ENCODE measurements at places on chromosomes 16 and 17.

DNA sequence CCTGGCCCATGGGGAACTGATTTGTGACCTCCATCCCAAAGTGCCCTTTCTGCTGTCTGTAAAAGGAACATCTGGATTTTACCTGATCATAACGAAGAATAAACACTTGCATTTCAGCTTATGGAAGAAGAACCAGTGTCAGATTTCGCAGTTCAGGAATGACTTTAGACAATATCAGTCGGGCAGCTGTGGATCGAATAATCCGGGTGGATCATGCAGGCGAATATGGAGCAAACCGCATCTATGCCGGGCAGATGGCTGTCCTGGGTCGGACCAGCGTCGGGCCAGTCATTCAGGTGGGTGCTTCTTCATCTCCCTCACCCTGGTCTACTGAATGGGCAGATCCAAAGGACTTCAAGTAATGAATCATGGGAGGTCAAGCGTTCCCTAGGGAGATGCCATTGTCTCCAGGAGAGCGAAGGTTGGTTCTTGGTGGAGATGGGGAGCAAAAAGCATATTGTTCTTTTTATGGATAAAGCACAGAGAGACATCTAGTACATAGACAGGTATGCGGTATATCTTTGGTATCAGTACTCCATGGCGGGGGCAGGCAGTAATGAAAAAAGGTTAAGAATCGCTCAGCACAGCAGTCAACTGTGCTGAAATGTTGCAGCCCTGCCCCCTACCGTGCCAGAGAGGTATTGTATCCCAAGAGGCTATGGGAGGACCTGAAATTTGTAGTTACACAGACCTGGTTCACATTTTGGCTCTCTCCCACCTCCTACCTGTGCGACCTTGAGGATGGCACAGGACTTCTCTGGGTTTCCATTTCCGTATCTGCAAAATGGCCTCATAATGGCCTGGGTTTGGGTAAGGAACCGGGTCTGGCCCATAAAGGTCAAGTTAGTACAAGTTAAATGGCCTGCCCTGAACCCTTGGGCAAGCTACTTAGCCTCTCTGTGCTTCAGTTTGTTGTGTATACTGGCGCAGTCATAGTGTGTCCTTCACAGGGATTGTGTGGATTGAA lies 4.7 kb downstream of the COQ7 start:
- DNase-seq, result no peak

- no peak for DNase-seq
Observed at GRCh38 chr16:49332589-49333258, 40.9 kb upstream of the C16orf78 start.

DNA sequence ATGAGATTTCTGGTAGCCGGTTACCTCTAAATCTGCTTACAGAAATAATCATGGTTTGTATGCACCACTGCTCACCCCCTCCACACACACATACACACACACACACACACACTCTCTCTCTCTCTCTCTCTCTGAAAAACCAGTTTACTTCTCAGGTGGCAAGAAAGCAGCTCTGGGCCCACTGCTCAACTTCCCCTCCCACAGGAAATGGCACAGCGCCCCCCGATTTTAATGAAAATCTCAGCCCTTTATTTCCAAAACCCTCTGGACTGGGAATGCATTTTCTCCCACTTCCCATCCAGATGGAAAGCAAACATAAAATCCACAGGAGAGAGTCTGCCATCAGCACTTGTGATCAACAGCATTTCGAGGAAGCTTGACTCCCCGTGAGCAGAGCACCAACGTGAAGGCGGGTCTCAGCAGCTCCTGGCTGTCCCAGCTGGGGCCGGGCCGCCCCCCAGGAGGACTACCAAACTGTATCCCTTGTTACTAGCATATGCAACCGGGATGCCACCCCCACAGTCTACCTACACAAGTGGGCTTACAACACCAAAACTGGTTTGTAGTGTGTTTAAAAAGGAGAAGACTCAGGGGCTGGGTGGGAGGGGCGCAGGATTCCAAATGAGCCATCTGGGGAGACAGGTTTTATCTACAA lies 121.1 kb downstream of the SLC39A11 start:
- no peak for DNase-seq

DNA sequence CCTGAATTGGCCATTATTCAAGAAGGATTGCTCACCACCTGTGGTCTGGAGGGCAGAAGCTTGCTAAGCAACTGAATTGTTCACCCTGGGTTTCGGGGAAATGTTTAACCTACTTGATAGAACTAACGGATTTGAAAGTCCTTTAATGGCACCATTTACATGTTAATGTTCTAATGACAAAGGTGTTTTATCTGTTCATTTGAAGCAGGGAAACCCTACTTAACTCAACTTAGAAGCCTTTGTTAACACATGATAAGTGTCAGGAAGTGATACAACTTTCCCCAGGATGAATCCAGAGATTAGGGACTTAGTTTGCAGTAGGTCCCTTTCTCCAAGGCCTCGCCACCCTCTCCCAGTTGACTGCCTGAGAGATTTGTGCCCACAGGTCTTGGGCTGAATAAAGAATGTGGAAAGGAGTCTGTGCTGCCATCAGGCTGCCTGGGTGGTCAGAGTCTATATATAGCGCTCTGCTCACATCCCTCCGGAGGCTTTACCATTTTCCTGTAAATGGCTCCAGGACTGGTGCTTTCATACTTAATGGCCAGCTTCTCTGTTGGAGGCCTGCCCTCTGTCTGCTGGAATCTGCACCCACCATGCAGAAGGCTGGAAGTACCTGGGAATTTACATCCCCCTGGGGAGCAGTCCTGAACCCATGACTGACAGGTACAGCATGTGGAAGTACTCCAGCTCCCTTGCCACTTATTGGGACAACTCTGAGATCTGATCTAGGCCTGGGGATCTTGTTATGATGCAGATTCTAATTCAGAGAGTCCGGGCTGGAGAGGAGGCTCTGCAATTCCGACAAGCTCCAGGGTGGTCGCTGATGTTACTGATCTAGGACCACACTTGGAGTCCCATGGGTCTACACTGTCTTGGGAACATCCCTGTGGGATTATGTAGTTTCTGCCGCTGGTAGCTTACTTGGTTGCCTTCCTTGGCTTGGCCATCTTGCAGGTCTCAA lies 99.9 kb downstream of the ASIC2 start:
- peak; percentile 76 for DNase-seq

DNA sequence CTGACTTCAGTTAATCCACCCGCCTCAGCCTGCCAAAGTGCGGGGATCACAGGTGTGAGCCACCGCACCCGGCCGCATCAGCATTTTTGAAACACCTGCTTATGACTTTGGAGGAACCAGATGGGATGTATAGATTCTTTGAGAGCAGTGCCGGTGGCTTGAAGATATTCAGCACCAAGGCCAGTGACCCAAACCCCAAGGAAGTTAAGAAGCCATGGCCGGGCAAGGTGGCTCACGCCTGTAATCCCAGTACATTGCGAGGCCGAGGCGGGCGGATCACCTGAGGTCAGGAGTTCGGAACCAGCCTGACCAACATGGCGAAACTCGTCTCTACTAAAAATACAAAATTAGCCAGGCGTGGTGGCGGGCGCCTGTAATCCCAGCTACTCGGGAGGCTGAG lies 43.9 kb downstream of the TRARG1 start:
- DNase-seq, result no peak

DNA sequence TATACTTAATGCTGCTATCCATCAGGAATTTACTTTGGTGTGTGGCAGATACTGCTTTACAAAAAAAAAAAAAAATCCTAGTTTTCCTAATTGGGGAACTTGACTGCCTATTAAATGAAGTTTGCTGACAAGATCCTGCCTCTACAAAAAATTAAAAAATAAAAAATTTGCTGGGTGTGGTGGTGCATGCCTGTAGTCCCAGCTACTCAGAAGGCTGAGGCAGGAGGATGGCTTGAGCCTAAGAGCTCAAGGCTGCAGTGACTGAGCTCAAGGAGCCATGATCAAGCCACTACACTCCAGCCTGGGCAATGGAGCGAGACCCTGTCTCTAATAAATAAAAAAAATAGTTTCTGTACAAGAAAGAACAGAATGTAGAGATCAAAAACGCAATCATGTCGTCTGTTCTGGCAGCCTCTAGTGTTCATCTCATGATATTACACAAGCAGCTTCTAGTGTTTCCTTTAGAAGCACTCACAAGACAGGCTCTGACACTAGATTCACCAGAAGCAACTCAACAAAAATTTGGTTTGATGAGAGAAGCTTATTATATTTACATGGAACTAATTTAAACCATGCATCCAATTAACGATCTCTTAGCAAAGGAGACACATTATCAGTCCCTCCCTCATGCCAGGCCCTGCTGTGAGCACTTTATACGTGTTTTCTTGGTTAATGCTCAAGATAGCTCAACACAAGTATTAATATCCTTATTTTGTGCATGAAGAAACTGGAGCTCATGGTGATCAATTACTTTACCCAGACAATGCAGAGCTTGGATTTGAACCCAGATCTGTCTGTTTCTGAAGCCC lies 6.8 kb upstream of the KRTAP17-1 start:
- DNase-seq, result peak; percentile 45

DNA sequence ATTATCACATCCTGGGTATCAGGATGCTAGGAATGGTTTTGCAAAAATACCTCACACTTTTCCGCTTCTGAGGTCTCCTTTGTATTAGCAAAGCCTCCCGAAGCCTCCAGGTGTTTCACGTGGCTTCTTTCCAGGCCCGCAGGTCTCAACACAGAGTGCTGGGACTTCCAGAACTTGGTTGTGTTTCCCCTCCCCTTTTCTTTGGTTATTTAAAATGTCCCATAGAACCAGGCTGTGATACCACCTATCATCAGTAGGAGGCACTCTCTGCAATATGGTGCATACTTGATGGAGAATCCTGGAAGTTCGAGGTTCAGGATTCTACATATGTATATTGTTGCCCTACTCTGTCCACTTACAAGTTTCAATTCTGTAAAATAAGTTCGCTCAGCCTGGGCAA lies 28.8 kb downstream of the ATP2C2 start:
- DNase-seq, result no peak
